ENCODE measurements at places on chromosomes 5 and 9.

- no peak for DNase-seq
Measured at GRCh38 chr9:115596021-115596745, 478.2 kb upstream of the TNC start.

GRCh38 chr5:176642675-176643490 is 4.4 kb upstream of the TSPAN17 start:
- DNase-seq, result no peak

- DNase-seq, result no peak
Measured at GRCh38 chr5:14156290-14156649, 13.1 kb downstream of the TRIO start.

DNA sequence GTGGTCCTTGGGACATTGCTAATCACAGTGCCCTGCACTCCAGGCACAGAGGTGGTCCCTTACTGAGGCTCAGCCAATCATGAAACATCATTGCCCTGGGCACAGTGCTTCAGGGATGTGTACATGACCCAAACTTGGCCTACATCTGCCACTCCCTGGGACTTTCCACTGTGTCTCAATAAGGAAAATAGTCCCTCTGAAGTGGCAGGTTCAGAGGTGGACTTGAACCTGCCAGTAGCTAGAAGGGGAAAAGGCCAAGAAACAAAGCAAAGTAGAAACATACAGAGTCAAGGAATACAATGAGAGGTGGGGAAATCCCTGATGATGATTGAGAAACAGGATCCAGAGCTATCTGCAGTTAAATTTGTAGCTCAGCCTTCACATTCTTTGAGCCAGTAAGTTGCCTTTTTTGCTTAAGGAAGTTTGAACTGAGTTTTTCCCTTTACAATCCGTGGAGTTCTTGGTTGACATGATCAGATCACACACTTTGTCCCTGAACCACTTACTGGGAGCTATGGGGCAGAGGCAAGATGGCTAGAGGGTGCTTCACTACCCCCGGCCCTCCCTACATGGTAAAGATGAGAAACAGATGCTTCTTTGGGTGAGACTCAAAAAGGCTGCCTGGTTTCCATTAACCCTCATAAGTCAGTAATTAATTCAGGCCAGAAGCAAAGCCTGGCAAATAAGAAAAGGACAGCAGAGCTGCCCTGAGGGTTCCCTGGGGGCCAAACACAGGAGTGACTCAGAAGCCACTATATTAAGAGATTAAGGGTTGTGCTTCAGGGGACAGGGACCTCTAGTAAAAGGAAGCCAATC is 57.6 kb downstream of the SH3TC2 start:
- DNase-seq, result no peak

- DNase-seq, result no peak
Measured at GRCh38 chr5:167813389-167813788, 478.1 kb upstream of the WWC1 start.

GRCh38 chr5:98630621-98631020 is 142.8 kb upstream of the RGMB start:
- no peak for DNase-seq

- DNase-seq, result no peak
Measured at GRCh38 chr9:84754881-84755280, 85.4 kb downstream of the NTRK2 start.

GRCh38 chr9:109098171-109098959 is 21.4 kb downstream of the TMEM245 start:
- no peak for DNase-seq

GRCh38 chr9:82939451-82939850 is 123.5 kb downstream of the RASEF start:
- no peak for DNase-seq

DNA sequence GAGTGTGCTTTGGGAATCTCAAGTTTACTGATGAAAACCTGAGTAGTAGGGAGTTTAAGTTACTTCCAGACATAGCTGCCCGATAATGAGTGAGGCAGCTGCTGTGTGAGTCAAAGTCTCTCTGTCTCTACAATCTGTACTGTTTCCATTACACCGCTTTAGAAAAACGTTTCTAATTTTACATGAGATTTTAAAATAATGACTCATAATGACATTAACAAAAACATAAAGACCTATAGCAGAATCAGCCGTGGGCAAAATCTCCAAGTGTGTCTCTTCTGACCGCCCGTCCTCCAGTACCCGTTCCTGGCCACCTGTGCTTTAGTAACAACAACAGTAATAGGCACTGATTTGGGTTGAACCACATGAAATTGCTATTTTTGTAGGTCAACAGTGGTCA is 69.6 kb upstream of the PRRC1 start:
- no peak for DNase-seq

- DNase-seq, result no peak
Measured at GRCh38 chr5:31707329-31707728, 68.4 kb downstream of the PDZD2 start.

- no peak for DNase-seq
Measured at GRCh38 chr5:52811067-52811749, 23.5 kb downstream of the ITGA1 start.

GRCh38 chr5:59845730-59846129 is 47.8 kb downstream of the PDE4D start:
- DNase-seq, result no peak

DNA sequence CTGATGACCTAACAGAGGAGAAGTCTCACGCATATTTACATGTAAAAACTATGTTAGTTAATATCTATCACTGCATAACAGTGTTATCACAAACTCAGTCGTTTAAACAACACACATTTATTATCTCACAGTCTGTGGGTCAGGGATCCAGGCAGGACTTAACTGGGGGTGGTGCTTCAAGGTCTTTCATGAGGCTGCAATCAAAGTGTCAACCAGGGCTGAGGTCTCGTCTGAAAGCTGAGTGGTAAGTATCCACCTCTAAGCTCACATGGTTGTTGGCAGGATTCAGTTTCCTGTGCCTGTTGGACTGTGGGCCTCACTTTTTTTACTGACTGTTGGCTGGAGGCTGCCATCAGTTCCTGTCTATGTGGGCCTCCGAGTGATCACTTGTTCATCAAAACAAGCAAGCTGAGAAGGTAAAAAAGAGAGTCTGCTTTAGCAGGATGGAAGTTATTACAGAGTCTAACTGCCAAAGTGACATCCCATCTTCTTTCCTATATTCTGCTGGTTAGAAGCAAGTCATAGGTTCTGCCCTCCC is 188.6 kb downstream of the CARTPT start:
- DNase-seq, result no peak

DNA sequence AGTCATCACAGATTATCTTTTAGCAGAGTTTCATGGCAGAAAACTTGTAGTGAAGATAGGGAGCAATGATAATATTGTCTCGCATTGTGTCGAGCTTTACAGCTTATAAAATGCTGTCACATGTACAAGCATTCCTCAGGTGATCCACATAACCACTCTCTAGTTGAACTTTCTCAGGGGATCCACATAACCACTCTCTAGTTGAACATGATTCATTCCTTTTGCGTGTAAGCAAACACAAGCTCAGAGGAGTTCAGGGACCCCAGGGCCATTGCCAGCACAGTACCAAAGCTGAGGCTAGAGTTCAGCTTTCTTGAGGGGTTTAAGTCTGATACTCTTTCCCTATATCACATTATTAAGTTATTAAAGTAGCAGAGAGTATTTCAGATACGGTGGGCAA is 86.7 kb downstream of the CDH6 start:
- DNase-seq, result no peak

GRCh38 chr9:4301296-4301695 is 1.4 kb upstream of the GLIS3 start:
- DNase-seq, result no peak

- DNase-seq, result peak; percentile 35
Measured at GRCh38 chr9:119088002-119088547, 281.2 kb downstream of the BRINP1 start.

DNA sequence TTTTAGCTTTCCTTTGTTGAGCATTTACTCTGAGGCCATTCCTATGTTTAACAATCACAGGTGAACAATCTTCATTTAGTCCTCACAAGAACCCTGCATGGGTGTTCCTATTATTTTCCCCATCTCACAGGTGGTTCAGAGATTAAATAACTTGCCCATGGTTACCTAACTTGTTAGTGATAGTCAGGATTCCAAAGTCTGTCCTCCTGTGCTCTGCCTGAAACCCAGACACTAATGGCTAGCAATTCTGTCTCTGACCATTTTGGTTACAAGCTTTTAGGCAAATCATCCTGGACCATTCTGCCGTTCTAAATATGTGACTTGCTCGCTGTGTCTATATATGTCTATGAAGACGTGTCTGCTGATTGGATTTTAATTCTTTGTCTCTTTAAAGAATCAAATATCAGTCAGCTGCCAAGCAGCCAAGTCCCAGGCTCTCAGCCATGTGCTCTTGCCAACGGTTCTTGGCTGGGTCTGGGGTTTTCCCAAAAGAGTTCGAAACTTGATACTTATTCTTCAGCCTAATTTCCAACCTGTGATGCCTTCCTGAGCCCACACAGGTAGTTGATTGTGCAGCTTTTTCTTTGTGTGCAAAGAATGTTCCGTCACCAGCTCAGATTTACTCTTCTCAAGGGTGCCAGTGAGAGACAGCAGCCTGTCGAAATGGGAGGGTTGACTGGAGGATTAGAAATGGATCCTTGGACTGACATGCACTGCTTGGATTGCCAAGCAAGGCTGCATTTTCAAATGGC is 121.7 kb downstream of the NREP start:
- no peak for DNase-seq

- no peak for DNase-seq
Measured at GRCh38 chr9:93295456-93296076, 111.6 kb downstream of the WNK2 start.

DNA sequence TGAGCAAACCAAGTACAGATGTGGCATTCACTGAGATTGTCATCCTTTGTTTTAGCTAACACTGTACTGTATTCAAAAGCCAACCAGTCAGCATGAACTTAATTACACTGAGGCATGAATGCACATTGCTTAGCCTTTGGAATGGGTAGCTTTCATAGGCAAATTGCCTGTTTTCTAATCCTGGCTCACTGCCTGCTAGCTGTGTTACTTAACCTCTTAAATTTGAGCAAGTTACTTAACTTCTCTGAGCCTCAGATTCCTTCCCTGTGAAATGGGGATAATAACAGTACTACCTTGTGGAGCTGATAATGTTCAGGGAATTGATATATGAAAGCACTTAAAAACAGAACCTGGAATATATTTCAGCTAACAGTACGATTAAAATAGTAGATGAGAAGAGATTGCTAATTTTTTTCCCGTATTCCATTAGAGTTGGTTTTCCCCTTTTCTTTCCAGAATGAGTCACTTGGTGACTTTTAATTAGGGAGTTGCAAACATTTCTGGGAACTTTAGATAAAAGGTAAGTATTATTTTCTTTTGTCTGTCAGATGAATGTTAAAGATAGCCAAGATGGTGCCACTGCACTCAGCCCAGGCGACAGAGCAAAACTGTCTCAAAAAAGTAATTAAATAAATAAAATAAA is 43.9 kb downstream of the ARRDC3 start:
- no peak for DNase-seq

GRCh38 chr5:147169901-147170300 is 64.9 kb upstream of the STK32A start:
- no peak for DNase-seq

GRCh38 chr9:134343637-134344036 is 17.4 kb downstream of the RXRA start:
- DNase-seq, result no peak

- DNase-seq, result no peak
Measured at GRCh38 chr5:56737002-56737621, 78.2 kb upstream of the MAP3K1 start.

DNA sequence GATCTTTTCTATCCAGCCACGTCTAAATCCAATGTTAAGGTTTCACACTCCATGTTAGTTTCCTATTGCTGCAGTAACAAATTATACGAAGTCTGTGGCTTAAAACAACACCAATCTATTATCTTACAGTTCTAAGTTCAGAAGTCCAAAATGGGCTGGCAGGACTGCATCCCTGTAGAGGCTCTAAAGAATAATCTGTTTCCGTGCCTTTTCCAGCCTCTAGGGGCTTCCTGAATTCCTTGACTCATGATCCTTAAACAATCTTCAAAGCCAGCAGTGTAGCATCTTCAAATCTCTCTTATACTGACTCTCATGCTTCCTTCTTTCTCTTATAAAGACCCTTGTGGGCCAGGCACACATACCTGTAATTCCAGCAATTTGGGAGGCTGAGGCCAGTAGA is 6.8 kb downstream of the PLGRKT start:
- DNase-seq, result no peak

GRCh38 chr9:135796784-135797485 is 95.0 kb downstream of the KCNT1 start:
- no peak for DNase-seq

GRCh38 chr5:36882250-36882649 is 5.7 kb downstream of the NIPBL start:
- no peak for DNase-seq

GRCh38 chr9:32405506-32405905 is 21.1 kb downstream of the ACO1 start:
- DNase-seq, result no peak

GRCh38 chr5:12343558-12343957 is 439.3 kb upstream of the CTNND2 start:
- no peak for DNase-seq

Measured in NCI-H510A (cell line).